ENCODE measurements at places on chromosomes 6 and 20. TPM values are rescaled to one million over a fixed set of nuclear protein-coding genes. Genes with fewer than 3 reads are reported as not detected.

PLCB1 gene
- polyA plus RNA-seq: 54.2 TPM

KCNQ5 gene
- polyA plus RNA-seq: 0.37 TPM

EGFL8 gene
- polyA plus RNA-seq: 16.3 TPM

PLCB4 gene
- 13.1 TPM for polyA plus RNA-seq

FOXF2 gene
- 0.08 TPM for polyA plus RNA-seq

WFDC5 gene
- not detected for polyA plus RNA-seq

CEP43 gene
- 26.9 TPM for polyA plus RNA-seq

PDE7B gene
- polyA plus RNA-seq: 8.3 TPM

MARCKS gene
- 261 TPM for polyA plus RNA-seq

HEY2 gene
- 7.6 TPM for polyA plus RNA-seq

GUCA1A gene
- polyA plus RNA-seq: 0.15 TPM

HLA-DRB1 gene
- 71.5 TPM for polyA plus RNA-seq

SYNDIG1 gene
- 8.6 TPM for polyA plus RNA-seq

GRCh38 chr20:32539817-32540675 lies 45.1 kb downstream of the NOL4L start:
- no peak for DNase-seq

- no peak for DNase-seq
These were observed at the start of gene RUNX2 for GRCh38 chr6:45327956-45328522. Gene RUNX2 (plus strand): TSS chr6:45328330. CDS start chr6:45328727, 397 bp downstream.

- no peak for DNase-seq
These were observed 99.6 kb downstream of the CEP57L1 start for GRCh38 chr6:109194880-109195279.

DNA sequence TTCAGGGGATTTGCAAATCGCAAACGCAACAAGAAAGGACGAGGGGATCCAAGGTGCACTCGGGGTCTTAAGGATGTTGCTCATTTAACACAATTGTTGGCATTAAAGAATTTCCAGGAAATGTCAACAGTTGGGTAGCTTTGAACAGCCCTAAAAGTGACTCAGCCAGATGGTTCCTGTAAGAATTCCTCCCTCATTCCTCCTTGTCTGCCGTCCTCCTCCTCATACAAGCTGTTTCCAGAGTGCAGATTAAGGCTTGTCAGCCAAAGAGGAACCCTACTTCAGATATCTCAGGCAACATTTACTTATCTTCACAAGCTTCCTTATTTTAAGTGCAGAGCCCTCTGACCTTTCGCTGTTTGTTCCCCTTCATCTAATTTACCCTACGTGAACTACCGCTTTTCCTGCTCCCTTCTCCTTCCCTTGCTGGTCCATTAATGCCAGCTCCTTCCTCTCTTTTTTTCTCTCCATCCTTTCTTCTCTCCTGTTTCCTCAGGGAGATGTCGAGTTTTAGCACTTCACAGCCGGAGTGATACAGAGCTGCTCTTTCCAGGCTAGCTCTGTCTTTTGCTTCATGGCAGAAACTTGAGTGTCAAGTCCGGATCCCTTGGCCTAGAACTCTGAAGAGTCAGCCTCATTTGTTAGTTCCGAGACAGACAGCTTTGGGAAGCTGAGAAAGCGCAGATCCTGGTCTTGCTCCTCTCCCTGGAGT lies 26.1 kb upstream of the TBC1D7 start:
- no peak for DNase-seq

DNA sequence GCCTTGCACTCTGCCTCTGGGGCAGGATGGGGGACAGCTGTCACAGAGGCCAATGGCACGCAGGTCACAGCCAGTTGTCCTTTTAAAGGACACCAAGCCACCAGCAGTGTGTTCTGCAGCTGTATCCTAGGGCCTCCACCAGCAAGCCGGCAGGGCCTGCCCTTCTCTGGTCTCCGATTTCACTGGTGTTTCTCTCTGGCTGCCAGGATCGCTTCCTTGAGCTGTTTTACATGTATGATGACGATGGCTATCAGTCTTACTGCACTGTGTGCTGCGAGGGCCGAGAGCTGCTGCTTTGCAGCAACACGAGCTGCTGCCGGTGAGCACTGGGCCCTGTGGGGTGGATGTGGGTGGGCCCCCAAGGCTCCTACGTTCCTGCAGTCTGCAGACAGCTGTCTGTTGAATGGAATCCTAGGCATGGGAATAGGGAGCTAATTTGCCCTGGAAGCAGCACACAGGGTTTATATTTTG lies 22.7 kb upstream of the MAPRE1 start:
- DNase-seq: no peak

DNA sequence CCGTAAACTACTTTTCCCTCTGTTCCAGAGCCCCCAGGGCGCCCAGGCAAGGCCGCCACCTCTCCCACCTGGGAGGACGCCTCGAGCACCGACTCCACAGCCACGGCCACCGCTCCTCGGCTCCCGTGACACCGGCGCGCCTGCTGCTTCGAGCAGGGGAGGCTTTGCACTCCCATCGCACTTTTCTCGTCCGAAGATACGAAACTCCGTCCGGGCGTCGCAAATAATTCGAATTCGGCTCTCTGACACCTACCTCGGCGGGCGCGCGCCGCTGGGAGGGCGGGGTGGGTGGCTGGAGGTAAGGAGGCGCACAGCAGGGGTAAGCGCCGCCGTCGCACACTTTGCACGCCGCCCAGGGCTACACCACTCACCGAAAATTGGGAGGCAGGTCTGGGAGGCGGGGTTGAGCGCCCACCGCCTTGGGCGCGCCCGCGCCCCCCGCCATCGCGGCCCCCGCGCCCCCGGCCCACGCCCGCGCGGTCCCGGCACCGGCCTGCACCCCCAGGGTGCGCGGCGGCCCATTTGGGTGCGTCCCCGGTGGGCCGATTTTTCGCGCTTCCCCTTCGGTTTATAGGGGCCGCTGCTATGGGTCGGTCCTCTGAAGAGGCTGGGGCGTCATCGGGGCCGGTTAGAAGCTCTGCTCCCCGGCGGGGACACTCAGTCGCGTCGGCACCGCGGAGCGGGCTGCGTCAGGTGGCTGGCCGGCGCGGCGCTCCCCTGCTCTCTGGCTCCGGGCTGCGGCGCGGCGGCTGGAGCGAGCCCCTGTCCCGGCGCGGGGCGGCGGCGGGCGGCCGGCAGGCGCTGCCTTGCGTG lies 36.2 kb downstream of the GNAS start:
- no peak for DNase-seq

DNA sequence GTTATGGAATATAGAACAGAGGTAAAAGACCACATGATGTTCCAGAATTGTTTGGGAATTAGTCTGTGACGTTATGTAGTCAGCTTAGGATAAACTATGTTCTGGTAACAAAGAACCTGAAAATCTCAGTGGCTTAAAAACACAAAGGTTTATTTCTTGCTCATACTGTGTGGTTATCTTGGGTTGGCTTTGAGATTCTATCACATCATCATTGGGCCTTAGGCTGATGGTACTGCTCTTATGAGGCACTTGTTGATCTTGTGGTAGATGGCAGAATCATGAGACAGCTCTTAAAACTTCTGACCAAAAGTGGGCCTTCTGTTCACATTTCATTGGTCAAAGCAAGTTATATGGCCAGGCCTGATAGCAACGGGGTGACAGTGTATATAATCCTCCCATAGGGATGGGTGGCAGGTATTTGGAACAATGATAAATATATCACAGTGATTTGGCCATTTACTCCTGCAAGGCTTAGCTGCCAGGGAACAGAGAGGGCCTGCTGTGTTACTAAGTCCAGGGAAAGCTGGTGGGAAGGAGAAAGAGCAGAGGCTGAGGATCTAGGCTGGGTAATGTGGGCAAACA lies 13.5 kb downstream of the DHX35 start:
- DNase-seq: no peak

DNA sequence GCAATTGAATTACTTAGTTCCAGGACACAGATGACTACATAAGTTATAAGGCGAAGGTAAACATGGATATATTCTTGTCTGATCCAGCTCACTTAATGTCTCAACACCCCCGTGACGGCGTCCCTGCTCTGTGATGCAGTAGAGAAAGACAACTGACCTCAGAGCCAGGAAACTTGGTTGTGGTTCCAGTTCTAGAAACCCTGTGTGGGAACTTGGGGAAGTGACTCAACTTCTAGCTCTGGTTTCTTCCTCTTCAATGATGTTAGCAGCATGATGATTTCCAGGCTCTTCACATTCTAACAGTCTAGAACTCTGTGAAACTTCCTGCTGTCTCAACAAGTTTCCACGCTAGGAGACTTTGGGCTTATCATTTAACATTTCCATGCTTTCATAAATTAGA lies 18.4 kb downstream of the LAMA4 start:
- no peak for DNase-seq

- DNase-seq: no peak
These were observed 3.2 kb upstream of the SIRPA start for GRCh38 chr20:1892119-1892385.

DNA sequence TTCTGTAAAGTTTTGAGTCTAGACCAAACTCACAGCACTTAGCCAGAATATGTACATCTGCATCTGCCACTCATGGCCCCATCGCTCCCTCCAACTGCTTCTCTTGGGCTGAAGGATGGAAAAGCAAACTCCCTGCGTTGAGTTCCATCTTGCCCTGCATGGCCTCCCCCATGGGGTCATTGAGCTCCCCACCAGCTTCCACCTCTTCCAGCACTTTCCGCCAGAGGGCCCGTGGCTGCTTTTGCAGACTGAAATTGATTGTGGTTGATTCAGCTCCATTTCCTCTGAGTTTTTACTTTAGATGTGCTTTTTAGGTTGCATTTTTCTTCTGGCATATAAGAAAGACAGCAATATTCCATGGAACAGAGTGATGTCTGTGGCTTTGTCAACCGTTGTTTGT lies 263.1 kb downstream of the ESR1 start:
- DNase-seq: no peak

DNA sequence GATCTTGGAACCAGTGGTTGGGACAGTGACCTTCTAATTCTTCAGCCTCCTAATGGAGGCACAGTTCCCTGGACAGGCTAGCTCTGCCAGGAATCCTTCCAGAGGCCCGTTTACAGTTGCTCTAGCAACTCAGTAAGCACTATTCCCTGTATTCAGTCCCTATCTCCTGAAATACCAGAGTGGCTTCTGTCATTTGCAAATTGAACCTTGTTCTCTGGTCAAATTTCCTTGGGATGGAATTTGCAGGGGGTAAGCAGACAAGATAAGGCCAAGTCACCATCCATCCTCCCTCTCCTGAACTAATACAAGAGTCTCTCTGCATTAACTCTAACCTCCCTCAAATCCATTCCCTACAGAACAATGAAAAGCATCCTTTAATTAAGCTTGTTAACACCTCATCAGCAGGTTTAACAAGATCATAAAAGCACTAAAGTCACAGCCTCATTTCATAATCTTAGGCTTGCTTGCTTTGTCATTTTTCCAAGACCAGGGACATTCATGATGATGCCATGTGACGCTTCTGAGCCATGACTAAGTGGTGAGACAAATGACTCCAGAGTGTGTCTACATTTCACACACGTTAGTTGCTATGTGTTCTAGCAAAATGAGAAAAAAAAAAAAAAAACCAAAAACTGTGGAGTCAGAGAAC lies 37.1 kb downstream of the SLC22A23 start:
- DNase-seq: no peak

- no peak for DNase-seq
These were observed 113.7 kb upstream of the BCLAF1 start for GRCh38 chr6:136403110-136403980.

GRCh38 chr6:111474106-111474505 lies 8.9 kb downstream of the REV3L start:
- no peak for DNase-seq

DNA sequence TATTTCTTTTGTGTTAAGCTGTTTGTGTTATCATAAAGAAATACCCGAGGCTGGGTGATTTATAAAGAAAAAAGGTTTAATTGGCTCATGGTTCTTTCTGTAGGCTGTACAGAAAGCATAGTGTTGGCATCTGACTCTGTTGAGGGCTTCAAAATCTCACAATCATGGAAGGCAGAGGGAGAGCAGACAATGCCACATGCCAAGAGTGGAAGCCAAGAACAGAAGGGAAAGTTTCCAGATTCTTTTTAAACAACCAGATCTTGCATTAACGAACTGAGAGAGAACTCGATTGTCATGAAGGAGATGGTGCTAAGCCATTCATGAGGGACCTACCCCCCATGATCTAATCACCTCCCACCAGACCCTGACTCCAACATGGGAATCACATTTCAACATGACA lies 290.1 kb downstream of the BMP2 start:
- DNase-seq: no peak

GRCh38 chr6:6008648-6009421 lies 2.1 kb upstream of the NRN1 start:
- no peak for DNase-seq

- no peak for DNase-seq
These were observed 3.7 kb downstream of the TFB1M start for GRCh38 chr6:155310596-155310995.

- no peak for DNase-seq
These were observed 70.8 kb upstream of the DYNLRB1 start for GRCh38 chr20:34445177-34446065.

DNA sequence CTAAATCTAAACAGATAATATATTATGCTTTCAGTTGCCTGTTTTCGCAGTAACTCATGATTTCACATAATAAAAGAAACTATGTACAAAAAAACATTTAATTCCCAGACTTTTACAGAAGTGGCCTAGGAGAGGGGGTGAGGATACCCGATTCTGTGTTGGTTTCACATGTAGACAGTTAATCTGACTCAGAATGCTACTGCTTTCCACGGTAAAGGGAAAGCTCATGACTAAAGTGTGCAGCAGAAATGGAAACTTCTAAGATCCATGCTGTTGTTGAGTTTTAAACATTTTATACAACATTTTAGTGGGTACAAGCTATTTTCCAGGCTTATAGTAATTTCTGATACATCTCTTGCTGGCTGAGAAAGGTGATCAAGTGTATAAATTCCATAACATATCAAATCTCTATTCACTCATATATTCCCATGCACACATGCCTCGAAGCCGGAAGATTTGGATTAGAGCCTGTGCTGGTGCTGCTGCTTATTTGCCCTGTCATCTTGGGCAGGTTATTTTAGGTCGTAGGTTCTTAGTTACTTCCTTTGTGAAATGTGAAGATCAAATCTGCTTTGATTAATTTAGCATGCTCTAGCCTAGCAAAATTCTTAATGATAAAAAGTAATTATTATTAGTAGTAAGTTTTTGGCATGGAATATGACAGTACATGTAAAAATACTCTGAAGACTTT lies 896.7 kb upstream of the MAP3K7 start:
- DNase-seq: no peak

DNA sequence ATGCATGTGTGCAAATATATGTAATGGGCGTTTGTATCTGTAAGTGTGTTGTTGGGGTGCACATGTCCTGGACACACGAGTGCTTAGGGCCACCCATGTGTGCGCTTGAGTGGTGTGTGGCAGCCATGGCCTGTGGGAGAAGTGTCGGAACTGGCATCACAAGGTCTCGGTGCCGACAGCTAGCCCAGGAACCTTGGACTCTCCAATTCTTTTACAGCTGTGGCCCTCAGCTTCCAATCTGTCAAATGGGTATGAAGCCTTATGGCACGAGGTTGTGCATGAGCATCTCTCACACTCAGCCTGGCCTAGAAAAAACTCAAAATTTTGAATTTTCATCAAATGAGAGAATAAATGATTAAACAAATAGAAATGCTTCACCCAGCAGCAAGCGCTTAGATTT lies 42.0 kb downstream of the SPDEF start:
- no peak for DNase-seq

Measured in right renal cortex interstitium (tissue), 3 donors.